Uterus (tissue), 4 donors: ENCODE measurements at places on chromosomes 1 and 21. TPM values are rescaled to one million over a fixed set of nuclear protein-coding genes. Genes with fewer than 3 reads are reported as not detected.
A peak's percentile ranks its signal among the peaks of the same experiment; 100 is the strongest.

- DNase-seq: peak; percentile 24
These were observed 89.7 kb downstream of the DMRTA2 start for GRCh38 chr1:50333595-50333974.

DNA sequence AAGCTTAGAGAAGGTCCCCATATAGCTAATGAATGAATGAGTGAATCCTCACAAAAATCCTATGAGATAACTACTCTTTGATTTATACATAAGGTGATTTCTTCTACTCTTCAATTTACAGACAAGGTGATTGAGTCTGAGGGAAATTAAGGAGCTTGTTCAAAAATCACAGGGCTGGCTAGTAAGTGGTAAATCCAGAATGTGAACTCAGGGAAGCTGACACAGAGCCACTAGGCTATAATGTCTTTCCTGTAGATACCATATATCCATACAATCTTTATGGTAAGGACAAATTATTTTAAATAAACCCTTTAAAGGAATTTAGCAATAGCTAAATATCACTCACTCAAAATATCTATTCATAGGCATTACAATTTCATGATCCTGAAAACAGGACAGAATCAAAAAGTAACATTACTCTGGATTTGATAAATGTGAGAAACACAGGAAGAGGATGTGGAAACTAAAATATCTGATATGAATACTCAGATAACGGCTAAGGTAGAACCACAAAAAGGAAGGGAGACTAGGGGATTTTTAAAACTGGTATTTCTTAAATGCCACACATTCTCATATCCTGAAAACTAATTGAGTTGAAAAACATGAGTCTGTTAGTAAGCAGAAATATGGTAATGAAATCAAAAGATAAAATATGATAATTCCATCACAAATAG is 108.2 kb downstream of the NBPF12 start:
- no peak for DNase-seq

The C1QC gene
- 120 TPM for total RNA-seq

The EDARADD gene
- 2.6 TPM for total RNA-seq
